ENCODE measurements at places on chromosomes 12 and 14.

DNA sequence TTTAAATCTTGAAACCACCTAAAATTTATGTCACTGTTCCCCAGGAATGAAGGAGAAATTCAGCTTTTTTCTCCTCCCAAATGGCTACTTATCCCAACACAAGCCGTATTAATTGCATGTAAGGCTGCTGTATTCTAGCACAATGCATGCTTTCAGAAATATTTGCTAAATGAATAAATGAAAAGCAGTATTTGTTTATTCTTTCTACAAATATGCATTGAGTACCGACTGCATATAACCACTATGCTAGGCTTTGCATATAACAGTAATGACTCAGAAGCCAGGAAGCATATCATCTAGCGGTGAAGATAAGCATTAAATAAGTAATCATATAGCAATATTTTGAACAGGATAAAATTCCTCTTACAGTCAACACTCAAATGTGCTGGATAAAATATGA is 5.7 kb upstream of the LRR1 start:
- H3K27ac ChIP-seq, result no peak overlapping the region
- peaks cover 2% of the 10 kb centered on the region for H3K4me1 ChIP-seq
- H3K4me3 ChIP-seq, result no peak overlapping the region
- no peaks in the 10 kb centered on the region for H3K36me3 ChIP-seq
- H3K27me3 ChIP-seq, result no peaks in the 10 kb centered on the region

DNA sequence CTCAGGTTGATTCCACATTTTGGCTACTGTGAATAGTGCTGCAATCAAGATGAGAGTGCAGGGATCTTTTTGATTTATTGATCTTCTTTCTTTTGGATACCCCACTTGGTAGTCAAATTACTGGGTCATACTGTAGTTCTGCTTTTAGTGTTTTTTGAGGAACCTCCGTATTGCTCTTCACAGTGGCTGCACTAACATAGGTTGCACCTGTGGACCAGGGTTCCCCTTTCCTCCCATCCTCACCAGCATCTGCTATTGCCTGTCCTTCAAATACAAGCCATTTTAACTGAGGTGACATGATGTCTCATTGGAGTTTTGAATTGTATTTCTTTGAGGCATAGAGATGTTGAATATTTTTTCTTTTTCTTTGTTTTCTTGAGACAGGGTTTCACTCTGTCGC is 152.5 kb upstream of the TMEM132C start:
- no peak overlapping the region for H3K4me3 ChIP-seq
- H3K27me3 ChIP-seq, result no peaks in the 10 kb centered on the region
- H3K36me3 ChIP-seq, result no peaks in the 10 kb centered on the region
- no peaks in the 10 kb centered on the region for H3K4me1 ChIP-seq
- DNase-seq, result no peak

- DNase-seq, result no peak
- no peaks in the 10 kb centered on the region for H3K27me3 ChIP-seq
These were observed 104.8 kb downstream of the GPATCH2L start for GRCh38 chr14:76256545-76256944.

DNA sequence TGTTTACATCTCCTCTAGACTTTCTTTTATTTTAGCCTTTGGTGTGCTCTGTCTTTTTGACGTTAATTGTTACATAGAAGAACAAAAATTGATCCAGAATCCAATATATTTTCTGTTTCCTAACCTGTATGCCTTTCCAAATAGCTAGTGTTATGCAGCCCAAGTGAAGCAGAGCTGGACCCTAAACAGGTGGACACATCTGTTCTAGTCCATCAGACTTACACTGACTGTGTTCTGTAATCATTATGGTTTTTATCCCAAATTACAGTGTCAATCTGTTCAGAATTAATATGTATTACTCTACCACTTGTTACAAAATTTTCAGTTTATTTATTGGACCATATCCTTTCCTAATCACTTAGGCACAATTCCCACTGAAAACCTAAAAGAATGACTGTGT is 176.8 kb upstream of the FOXG1 start:
- H3K27me3 ChIP-seq, result no peaks in the 10 kb centered on the region
- DNase-seq, result no peak
- H3K4me1 ChIP-seq, result no peaks in the 10 kb centered on the region
- no peak overlapping the region for H3K4me3 ChIP-seq
- H3K27ac ChIP-seq, result no peak overlapping the region
- H3K36me3 ChIP-seq, result no peaks in the 10 kb centered on the region

GRCh38 chr14:50318031-50318626 is 6.0 kb downstream of the DMAC2L start:
- H3K4me3 ChIP-seq, result no peak overlapping the region
- H3K4me1 ChIP-seq, result no peaks in the 10 kb centered on the region
- no peaks in the 10 kb centered on the region for H3K27me3 ChIP-seq
- H3K36me3 ChIP-seq, result no peaks in the 10 kb centered on the region
- no peak overlapping the region for H3K27ac ChIP-seq
- no peak for DNase-seq

- no peaks in the 10 kb centered on the region for H3K36me3 ChIP-seq
- no peaks in the 10 kb centered on the region for H3K4me1 ChIP-seq
- H3K27me3 ChIP-seq, result no peaks in the 10 kb centered on the region
- no peak overlapping the region for H3K4me3 ChIP-seq
- no peak for DNase-seq
These were observed 37.9 kb downstream of the PTPN21 start for GRCh38 chr14:88516861-88517357.

DNA sequence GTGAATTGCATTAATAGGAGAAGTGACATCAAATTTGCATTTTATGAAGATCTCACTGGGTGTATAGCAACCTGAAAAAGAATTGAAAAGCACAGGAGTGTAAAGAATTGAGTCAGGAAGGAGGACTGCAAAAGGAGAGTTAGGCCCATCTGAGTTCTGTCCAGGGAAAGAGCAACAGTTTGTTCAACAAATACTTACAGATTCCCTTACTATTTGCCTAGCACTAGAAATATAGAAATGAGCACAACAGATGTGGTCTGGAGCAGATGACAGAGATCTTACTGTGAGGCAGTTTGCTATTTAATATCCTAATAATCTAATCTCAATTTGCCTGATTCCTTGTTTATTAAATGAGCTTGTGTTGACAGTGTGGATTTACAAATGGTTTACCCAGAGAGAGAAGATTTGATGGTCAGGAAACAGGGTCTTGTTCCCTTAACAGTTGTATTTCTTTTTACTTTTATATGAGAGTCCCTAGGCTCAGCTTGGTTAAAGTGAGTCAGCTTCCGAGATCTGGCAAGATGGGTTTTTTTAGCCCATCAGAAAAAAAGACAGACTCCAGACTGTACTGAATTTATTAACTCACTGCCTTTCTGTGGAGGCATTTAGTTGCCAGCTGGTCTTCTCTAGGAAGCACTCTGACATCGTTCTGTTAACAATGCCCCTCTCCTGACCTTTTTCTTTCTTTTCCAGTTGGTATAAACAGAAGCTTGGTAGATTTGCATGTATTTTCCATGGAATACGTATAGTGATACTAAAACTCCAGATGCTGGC is 229.7 kb downstream of the TTC6 start:
- H3K4me3 ChIP-seq, result no peak overlapping the region
- DNase-seq, result no peak
- H3K27me3 ChIP-seq, result no peaks in the 10 kb centered on the region
- no peak overlapping the region for H3K27ac ChIP-seq

DNA sequence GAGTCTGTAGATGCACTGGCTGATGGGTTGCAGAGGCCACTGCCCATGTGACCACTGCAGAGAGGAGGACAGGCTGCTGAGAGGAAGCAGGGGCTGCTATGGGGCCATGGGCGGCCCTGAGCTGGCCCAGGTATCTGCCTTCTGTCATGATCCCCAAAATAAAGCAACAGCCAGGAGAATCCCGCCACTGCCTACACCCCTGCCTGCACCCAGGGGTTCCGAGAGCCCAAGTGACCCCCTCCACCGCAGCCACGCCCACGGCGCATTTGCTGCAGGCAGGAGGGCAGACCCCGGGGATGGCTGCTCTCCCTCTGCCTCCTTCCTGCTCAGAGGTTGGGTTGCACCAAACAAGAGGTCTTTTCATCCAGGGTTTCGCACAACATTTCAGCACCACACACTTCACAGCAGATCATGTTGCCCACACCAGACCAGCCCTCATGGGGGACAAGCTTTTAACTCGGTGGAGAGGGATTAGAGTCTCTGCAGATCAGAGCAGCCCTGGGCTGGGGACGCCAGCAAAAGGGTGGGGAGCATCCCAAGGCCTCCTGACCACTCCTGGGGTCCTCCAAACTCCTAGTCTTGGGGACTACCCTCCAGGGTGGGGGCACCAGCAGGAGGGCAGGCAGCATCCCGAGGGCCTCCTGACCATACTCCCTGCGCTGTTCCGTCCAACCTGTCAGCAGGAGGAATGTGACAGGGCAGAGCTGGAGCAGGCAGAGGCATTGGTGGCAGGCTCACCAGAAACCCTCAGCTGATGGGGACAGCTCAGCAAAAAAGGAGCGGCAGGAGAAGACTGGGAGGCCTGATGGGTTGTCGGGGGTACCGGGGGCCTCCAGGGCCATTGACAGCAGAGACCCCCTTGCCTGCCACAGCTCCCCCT is 14.1 kb downstream of the CCDC85C start:
- no peak overlapping the region for H3K4me3 ChIP-seq
- no peak overlapping the region for H3K27ac ChIP-seq
- no peaks in the 10 kb centered on the region for H3K27me3 ChIP-seq
- peaks cover 16% of the 10 kb centered on the region for H3K4me1 ChIP-seq
- no peaks in the 10 kb centered on the region for H3K36me3 ChIP-seq
- DNase-seq, result no peak

GRCh38 chr14:66920196-66920595 is 269.0 kb upstream of the GARIN2 start:
- H3K4me1 ChIP-seq, result no peaks in the 10 kb centered on the region
- no peak overlapping the region for H3K27ac ChIP-seq
- no peak for DNase-seq
- H3K27me3 ChIP-seq, result no peaks in the 10 kb centered on the region

- H3K27ac ChIP-seq, result no peak overlapping the region
- H3K36me3 ChIP-seq, result no peaks in the 10 kb centered on the region
- peaks cover 5% of the 10 kb centered on the region for H3K4me1 ChIP-seq
- H3K4me3 ChIP-seq, result no peak overlapping the region
- H3K27me3 ChIP-seq, result no peaks in the 10 kb centered on the region
These were observed 45.1 kb upstream of the FERMT2 start for GRCh38 chr14:52995998-52996397.

All from ovary (tissue), 10 donors.